Stimulated activated CD8-positive, alpha-beta memory T cell treated with anti-CD3 and anti-CD28 coated beads, Interleukin-2, amount 100 ng/mL, for 1 hour (primary cell): ENCODE measurements at places on chromosomes 5 and 9.

GRCh38 chr9:114370968-114371320 is 16.8 kb downstream of the AKNA start:
- DNase-seq: no peak

DNA sequence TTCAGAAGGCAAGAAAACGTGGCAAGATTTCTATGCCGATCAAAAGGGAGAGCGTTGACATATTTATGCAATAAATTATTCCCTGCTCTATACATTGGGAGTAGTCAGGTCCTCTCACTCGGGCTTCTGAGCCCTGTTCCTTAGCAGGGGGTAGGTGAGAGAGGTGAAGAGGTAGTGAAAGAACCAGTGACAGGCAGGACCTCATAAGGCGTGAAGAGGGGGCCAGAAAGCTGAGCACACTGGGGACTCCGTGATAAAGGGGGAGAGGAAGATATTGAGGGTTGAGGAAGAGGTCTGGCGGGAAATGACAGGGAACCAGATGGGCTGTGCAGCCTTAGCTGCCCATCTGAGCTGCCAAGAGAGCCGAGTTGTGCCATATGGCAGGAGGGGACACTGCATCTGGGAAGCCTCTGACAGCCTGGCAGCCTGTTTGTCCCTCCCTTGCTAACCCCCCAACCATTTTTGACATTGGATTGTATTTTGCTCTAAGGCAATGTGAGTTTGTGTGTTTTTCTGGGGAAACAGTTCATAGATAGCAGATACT is 782 bp upstream of the CDC20B start:
- DNase-seq: no peak

DNA sequence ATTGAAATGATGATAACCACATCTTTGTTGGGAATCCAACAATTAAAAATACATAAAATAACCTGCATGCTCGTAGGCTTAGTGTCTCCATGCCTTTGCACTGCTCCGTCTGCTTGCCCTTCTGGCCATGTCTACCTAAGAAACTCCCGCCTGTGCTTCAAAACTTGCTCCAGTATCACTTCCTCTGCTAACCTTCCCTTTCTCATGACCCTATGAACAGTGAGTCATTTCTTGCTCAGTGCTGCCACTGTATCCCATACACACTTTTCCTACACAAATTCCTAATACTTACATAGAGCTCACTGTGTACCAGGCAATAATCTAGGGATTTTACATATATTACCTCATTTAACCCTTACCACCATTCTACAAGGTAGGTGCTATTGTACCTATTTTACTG is 33.5 kb downstream of the TMEM245 start:
- DNase-seq: no peak

GRCh38 chr9:92242260-92243136 is 51.0 kb downstream of the IARS1 start:
- no peak for DNase-seq

- DNase-seq: no peak
These were observed 87.3 kb upstream of the GNAQ start for GRCh38 chr9:78118742-78119473.

DNA sequence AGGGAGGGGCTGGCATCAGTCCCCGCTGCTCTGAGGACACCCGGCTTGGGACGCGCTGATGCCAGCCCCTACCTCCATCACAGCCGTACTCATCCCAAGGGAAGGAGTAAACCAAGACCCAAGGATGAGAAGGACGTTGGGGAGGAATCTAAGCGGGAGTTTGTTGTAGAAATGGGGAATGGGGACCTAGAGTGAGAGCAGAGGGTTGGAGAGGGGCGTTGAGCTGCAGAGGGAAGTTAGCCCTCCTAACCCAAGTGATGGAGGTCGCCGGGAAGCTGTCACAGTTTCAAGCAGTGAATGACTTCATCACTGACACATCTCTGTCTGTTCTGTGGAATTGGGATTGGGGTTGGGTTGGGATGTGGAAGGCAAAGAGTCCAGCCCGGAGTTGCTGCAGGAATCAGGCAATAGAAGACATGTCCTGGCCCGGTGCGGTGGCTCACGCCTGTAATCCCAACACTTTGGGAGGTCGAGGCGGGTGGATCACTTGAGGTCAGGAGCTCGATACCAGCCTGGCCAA is 759 bp upstream of the SUSD1 start:
- DNase-seq: no peak

DNA sequence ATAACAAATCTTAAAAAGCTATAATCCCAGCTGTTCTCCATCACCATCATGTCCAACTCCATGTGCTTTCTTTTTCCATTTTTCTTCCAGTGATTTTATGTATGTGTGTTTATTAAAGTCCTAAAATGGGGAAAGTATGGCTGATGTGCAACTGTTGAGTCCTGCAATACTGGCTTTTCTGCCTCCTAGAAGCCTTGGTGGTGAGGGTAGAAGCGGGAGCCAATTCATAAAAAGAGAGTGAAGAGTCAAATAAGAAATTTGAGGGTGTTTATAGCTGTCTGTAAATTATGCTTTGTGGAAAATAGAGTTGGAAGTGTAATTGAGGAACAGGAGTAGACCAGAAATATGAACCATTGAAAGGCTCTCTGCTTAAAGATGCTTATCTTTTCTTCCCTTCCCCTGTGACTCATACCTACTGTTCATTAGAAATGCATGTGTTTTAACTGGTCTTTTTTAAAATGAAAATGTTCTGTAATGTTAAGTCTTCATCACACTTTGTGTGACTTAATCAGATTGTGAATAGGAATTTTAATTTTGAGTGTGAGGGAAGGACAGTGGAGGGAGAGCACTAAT is 80.1 kb downstream of the ZCCHC7 start:
- no peak for DNase-seq

GRCh38 chr5:62167561-62168057 is 138.4 kb upstream of the KIF2A start:
- no peak for DNase-seq

DNA sequence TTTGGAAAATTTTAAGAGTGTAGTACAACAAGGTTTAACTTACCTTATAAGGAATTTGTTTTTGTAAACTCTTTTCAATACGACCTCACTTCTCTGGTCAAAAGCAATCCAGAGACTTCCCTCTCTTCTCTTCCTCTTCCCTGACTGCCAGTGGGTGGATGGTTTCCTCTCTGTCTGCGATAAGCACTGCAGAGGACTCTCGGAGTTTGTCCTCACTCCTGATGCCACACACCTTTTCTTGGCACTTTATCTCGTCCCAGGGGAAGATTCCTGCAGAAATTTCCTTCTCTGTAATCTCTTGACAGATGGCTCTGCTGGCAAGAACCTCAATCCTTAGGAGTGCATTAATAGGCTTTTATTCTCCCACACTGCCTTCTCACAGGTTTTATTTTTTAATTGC is 641.6 kb downstream of the NR2F1-AS1 start:
- DNase-seq: no peak

GRCh38 chr9:34991607-34992375 is 2.2 kb downstream of the DNAJB5 start:
- DNase-seq: no peak

DNA sequence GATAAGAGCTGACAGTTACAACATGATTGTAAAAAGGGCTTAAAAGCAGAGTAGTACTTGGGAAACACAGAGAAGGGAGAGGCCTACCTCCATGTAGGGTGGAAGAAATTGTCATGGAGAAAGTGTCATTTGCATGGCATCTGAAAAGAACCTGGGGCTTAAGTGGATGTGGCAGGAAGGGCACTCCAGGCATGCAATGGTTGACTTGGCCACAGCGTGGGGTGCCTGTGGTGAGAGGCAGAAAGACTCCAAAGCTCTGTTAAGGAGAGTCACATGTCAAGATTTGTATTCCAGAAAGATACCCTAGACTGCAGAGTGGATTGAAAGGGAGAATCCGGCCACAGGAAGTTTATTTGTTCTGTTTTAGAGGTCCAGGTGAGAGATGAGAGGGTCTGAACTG is 2.4 kb downstream of the POLR3G start:
- no peak for DNase-seq

GRCh38 chr5:141875022-141875740 is 3.0 kb downstream of the PCDH1 start:
- no peak for DNase-seq

GRCh38 chr9:6641056-6641455 is 4.5 kb downstream of the GLDC start:
- DNase-seq: no peak

GRCh38 chr5:126808521-126808988 is 31.6 kb downstream of the LMNB1 start:
- DNase-seq: no peak
